Retinal pigment epithelial cell (primary cell): ENCODE measurements at places on chromosomes 3 and 15.

DNA sequence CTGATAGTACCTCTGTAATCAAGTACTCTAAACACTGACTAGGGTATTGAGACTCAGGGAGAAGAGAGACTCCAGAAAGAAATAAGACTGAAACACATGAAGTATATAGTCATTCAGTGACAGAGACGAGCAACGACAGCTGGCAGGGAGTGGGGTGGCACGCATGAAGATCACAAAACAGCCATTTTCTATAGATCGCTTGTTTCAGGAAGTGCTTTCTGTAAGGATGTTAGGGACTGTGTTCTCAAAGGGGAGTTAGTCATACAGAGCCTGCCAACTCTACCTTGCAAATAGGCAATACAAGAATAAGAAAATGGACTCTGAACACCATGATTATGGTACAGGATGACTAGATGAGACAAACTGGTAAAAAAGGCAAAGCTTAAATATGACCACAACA is 139.5 kb downstream of the TBL1XR1 start:
- DNase-seq: no peak

- DNase-seq: no peak
Measured at GRCh38 chr15:28106294-28107110, 7.4 kb upstream of the OCA2 start.

DNA sequence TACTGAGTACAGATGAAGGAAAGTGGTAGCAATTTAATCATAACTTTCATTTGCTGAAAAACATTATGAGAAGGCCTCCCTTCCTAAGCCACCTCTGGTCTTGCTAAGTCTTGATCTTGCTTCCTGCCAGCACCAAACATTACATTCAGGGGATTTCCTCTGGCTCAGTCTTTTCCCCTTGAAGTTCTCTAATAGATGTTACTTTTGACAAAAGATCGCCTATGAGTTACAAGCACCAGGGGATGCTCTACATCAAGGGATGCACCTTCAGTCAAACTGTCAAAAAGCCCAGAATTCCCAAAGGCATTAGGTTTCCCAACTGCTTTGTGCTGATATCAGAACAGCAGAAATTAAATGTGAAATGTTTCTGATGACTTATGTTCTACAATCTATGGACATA is 47.3 kb downstream of the AQP9 start:
- DNase-seq: no peak

- no peak for DNase-seq
Measured at GRCh38 chr3:123076496-123077418, 9.9 kb downstream of the PDIA5 start.
